T-helper 22 cell (primary cell): ENCODE measurements at places on chromosomes 2 and 18.

- DNase-seq, result no peak
Observed at GRCh38 chr2:142321706-142322280, 191.0 kb upstream of the LRP1B start.

DNA sequence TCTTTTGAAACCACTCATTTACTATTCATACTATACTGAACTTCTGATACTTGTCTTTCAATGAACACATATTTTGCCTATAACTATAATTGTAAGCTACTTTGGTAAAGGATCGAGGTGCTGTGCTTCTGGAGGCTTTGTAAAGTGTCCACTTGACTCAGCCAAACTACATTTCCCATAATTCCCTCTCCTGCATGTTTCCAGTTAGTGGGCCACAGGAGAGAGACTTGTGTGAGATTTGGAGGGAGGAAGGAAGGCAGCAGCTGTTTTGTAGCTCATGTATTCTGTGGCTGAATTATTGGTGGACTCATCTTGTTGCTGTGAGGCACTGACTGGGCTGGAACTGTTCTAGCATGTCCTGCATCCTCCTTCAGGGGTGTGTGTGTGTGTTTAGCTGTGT lies 328.8 kb downstream of the ARL6IP6 start:
- no peak for DNase-seq

- no peak for DNase-seq
Observed at GRCh38 chr18:59268127-59268720, 5.0 kb downstream of the RAX start.

- no peak for DNase-seq
Observed at GRCh38 chr18:32332708-32333107, 138.0 kb downstream of the GAREM1 start.

DNA sequence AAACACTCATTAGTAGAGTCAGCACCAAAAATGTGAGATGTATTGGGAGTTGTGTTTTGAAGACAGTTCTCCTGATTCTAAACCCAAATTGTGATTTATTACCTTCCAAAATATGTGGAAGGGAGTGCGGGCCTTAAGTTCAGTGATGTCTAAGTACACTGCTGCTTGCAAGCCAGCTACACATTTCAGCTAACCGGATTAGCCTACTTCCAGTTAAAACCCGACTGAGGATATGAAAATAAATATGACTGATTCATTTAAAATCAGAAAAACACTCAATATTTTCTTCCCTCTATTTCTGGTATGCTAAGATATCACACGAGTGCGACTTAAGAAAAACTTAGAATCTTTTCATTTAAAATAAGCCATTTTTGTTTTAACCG lies 907 bp downstream of the FHL2 start:
- no peak for DNase-seq

DNA sequence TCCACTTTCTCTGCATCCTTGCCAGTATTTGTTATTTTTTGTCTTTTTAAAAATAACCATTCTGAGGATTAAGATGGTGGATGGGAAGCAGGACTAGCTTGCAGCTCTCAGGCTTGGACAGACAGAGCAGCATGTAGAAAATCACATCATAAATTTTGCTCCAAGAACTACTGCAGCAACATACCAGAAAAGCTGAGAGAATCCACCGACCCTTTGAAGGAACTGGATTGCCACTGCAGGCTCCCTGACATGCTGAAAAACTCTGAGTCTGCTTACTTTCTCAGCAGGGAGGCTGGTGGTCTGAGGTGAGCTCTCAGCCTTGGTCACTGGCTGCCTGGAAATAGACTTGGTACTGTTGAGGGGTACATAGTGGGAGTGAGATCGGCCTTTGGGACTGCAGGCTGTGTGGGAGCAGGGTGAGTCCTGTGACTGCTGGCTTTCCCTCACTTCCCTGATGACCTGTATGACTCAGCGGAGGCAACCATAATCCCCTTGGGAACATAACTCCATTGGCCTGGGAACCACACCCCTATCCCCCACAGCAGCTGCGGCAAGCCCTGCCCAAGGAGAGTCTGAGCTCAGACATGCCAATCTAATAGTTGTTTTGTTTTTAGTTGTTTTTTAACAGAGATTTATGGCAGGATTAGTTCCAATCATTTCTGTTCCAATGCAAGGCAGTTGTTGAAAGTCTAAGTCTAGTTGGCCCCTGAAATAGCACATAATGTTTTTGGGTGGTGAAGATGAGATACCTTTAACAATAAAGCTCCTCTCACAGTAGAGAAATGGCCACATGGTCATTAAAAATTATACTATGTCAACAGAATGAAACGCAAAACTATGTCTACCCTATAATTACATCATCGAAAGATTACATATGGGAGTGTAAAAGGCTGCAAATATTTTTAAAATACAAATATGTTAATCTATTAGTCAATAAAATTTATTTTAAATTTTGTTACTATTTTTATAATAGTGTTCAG lies 414.2 kb upstream of the CHAC2 start:
- no peak for DNase-seq

- no peak for DNase-seq
Observed at GRCh38 chr18:62209046-62209445, 22.0 kb downstream of the RELCH start.

DNA sequence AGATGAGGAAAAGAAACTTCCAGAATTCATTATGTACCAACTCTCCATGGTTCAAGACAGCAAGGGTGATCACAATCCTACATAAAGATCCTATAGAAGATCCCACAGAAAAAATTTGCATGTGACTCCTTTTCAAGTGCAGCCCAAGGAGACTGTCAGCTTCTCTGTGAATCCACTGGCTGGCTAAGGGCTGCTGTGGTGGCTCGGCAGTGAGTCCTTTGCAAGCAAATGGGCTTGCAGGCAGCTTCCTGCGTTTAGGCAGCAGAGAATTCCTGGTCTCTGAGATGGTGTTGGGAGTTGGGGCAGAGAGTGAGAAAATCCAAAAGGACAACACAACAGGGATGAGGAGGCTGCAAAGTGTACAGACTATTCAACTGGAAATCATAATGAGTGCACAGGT lies 43.4 kb downstream of the NABP1 start:
- no peak for DNase-seq

- no peak for DNase-seq
Observed at GRCh38 chr2:148719941-148720436, 75.4 kb downstream of the EPC2 start.

DNA sequence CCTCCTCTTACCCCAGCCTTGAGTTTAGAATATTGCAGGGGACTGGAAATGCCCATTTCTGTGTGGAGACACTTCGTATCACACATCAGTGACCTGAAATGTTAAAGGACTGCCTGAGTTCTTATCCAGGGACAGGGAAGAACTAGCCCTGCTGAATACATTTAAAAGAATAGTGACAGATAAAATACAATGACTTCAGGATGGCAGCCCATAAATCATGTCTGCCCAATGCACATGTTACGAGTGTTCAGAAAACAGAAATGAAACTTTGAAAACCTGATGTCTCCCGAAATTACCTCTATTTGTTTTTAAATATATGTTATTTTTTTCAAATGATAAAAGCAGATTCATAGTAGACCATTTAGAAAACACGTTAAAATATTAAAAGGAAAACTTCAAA lies 22.3 kb upstream of the RAB12 start:
- no peak for DNase-seq

- DNase-seq, result no peak
Observed at GRCh38 chr2:162579169-162579568, 235.2 kb downstream of the GCA start.

- DNase-seq, result no peak
Observed at GRCh38 chr2:31269087-31269486, 35.1 kb downstream of the EHD3 start.

DNA sequence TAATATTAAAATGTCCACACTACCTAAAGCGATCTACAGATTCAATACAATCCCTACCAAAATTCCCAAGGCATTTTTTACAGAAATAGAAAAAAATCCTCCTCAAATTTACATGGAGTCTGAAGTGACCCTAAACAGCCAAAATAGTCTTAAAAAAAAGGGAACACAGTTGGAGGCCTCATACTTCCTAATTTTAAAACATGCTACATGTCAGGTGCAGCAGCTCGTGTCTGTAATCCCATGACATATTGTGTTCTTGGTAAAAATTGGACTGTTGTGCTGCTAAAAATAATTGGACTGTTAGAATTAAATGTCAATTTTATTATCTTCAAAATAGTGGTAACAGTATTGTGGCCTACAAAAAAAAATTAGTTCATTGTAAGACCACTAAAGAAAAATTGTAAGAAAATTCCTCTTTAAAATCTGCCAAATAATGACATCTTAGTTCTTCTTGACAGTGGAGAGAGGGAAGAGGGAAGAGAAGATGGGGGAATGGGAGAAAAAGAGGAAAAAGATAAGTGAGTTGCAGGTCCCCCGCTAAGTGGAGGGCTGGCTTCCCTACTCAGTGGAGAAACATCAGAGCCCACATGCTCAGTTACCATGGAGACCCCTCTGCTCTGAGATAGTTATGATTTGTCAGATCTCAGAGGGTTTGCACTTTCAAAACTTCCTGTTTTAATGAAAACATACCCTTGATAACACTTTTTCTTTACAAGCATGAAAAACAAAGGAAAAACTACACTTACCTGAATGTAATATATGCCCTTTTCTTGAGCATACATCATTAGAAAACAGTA lies 46.5 kb downstream of the UNC50 start:
- DNase-seq, result no peak

- DNase-seq, result no peak
Observed at GRCh38 chr2:98253461-98254070, 92.7 kb upstream of the CNGA3 start.
